ENCODE measurements at places on chromosomes 13 and 19.

DNA sequence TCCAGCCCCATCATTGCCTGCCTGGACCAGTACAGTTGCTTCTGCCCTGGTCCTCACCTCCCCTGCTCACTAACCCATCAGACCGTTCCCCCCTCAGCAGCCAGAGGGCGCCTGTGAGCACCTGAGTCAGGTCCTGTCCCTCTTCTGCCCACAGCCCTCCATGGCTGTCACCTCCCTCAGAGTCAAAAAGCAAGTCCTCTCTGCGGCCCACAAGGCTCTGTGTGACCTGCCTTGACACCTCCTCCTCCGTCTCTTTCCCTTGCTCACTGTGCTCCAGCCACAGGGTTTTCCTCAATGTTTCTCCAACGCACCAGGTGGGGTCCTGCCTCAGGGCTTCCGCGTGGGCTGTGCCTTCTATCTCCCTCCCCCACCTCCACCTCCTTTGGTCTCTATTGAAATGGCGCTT, 29.4 kb upstream of the PTPRS start:
- DNase-seq = no peak

DNA sequence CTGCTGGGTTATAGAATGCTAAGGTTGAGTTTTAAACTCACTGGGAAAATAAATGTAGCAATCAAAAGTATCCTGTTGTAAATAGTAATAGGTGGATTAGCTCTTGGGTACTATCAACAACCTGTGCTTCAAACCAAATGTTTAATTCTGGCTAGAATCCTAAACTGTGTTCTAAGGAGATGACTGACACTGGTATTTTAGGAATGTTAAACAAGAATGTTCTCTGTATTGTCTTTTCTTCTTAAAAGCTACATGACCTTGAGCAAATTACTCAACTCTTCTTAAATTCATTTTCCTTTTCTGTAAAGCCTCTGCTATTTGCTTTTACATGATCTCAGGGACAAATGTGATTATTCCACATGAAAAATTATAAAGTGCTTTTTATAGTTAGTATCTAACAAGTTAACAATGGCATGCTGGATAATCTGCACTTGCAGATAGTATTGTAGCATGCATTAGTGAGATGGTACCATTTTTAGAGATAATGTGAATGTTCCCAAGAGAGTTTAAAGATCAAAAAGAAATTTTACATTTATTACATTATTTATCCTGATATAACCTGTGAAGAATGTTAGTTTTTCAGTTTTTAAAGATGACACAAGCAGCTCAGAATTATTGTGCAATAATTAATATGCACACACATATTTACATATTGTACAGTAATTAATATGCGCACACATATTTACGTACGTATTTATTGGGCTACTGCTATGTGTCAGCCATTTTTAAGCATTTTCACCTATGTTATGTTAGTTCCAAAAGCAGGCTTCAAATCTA, 13.6 kb upstream of the EPSTI1 start:
- DNase-seq = no peak

DNA sequence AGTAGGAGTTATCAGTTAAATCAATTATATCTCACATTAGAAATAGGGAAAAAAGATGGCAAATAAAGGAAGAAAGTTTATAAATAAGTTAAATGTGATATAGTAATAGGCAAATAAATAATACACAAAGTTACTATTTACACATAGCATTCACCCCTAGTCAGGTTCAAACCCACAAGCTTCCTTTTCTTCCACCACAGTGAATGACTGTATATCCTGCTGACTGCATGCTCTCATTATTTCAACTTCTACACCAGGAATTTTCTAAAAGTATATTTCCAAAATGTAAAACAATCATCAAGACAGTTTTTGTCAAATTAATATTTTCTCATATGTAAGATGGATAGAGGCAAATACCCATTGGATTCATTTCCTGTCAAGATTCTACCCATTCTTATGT, 548.6 kb upstream of the SLITRK5 start:
- DNase-seq = no peak

- DNase-seq = no peak
Measured at GRCh38 chr19:54153731-54154326, 5.7 kb downstream of the LENG1 start.

- DNase-seq = no peak
Measured at GRCh38 chr19:5127717-5128116, 158.8 kb downstream of the KDM4B start.

GRCh38 chr13:49258089-49258796, 10.5 kb downstream of the CDADC1 start:
- no peak for DNase-seq

- DNase-seq = no peak
Measured at GRCh38 chr13:24680258-24680920, at the start of gene ATP12A. Gene ATP12A (plus strand): TSS chr13:24680408. CDS start chr13:24680744, 336 bp downstream.

GRCh38 chr13:22428188-22428828, 752.5 kb upstream of the SGCG start:
- DNase-seq = no peak

DNA sequence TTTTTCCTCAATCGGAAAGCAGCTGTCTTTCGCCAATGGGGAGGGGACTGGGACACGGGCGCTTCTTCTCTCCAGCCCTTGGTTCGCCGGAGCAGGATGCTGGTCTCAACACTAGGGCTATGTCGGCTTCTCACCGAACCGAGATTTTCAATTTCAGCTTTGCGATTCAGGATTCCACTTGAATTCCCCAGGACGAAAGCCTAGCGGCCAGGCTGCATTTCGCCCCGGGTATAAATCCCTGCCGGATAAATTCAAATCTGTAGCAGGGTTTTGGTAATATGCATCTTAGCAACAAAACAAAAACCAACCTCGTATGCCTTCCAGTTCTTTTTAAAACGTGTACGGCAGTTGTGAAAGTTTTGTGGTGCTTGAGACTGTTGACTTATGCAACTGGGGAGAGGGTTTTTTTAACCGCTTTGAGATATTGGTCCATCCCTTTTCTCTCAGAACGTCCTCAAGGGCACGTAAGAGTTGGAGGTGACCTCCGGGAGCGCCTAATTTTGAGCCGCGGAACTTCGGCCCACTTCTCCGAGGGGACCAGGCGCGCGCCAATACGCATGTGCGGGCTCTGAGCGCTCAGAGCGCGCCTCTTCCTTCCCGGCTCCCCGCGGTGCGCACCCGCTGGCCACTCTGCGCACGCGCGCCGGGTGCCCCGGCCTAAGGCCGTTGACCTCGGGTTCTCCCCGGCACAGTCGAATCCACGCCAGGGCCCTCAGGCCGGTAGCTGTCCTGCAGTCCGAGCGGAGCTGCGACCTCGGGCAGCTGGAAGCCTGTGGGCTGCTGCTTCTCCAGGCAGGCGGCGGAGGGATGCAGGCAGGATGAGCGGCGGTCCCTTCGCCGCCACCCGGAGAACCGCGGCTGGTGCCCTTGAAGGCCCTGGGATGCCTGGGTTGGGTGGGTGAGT, 7.6 kb downstream of the POU4F1 start:
- no peak for DNase-seq

DNA sequence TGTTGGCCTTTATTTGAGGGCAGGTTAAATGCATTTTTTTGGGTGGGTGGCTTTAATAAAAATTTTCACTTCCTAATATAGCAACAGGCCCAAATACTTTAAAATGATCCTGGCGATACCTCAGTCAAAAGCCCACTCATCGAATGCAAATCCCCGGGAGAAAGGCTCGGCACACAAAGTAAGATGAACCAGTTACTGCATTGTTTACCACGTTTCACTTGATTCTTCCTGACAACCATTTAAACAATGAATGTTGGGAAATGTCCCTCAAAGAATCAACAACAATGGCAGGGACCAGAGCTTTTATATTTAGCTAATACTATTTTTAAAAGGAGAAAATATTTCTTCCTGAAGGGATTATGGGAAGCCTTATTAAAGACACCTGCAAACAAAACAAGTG, 187.7 kb downstream of the ABCC4 start:
- DNase-seq = no peak

- DNase-seq = no peak
Measured at GRCh38 chr19:40245506-40246128, 19.1 kb upstream of the CCNP start.

DNA sequence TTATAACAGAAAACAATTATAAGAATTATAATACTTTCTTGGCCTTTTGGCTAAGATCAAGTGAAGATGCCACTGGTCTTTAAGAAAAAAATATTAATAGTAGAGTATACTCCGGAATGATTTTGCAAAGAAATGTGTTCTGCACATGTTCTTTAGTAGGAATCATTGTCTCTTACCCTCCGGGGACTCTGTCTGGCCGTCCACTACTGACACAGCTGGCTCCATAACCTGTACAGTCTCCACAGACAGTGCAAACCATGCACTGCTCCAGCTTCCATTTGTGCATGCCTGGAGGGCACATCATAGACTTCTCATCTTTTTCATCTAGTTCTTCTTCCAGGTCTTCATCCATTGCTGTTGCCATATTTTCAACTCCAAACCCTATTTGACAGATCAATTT, 75.9 kb downstream of the MYCBP2 start:
- DNase-seq = no peak

DNA sequence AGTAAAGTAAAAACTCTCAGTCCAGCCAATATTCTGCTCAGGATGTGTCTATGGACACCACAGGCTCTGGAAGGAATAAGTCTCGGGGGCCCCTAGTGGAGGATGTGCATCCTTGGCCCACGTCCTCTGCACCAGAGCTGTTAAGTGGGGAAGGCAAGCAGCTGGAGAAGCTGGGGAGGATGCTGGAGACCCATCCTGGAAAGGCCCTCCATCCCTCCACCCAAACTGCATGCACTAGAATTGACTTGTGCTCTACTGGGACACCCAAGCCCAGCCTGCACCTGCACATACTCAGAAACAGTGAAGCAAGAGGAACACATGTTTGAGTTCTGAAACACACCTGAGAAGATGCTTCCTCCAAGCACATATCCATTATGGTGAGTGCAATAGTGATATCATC, 307.8 kb downstream of the TSHZ3 start:
- no peak for DNase-seq

- no peak for DNase-seq
Measured at GRCh38 chr19:34461375-34462100, 20.0 kb upstream of the WTIP start.

- DNase-seq = no peak
Measured at GRCh38 chr13:100460791-100461190, 127.8 kb downstream of the GGACT start.

GRCh38 chr19:10211061-10211460, 16.3 kb upstream of the DNMT1 start:
- no peak for DNase-seq

DNA sequence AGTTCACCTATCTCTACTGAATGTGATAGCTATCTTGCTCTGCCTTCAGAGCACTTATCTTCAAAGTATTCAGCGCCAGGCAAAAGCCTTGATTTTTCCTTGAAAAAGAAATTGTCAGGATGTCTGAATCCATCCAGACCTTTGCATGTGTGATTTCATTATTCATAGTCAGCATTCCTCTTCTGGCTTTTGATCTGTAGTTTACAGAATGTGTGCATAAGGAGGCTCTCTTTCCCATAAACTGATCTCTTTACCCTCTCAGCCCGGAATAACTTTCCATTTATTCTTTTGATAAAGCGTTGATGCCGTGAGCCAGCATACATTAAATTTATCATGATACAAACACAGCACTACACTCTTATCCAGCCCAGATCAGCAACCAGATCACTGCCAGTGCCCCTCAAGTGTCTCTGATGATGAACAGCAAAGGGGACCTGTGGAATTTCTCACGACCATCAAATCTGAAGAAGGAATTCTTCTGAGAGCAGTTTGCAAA, 130.8 kb downstream of the DNAJC15 start:
- DNase-seq = no peak
